ENCODE measurements at places on chromosomes 16 and 17.

- DNase-seq, result no peak
Measured at GRCh38 chr17:17757956-17758845, 76.9 kb downstream of the RAI1 start.

DNA sequence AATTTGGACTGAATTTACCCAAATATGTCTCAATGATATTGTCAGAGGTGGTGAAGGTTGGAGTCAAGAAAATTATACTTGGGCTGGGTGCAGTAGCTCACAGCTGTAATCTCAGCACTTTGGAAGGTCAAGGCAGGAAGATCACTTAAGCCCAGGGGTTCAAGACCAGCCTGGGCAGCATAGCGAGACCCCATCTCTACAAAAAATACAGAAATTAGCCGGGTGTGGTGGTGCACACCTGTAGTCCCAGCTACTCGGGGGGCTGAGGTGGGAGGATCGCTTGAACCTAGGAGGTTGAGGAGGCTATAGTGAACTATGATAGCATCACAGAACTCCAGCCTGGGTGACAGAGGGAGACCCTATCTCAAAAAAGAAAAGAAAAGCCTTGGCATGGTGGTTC is 40.9 kb downstream of the LAT start:
- DNase-seq, result peak; percentile 26

- no peak for DNase-seq
Measured at GRCh38 chr16:81511371-81511770, 66.8 kb downstream of the CMIP start.

DNA sequence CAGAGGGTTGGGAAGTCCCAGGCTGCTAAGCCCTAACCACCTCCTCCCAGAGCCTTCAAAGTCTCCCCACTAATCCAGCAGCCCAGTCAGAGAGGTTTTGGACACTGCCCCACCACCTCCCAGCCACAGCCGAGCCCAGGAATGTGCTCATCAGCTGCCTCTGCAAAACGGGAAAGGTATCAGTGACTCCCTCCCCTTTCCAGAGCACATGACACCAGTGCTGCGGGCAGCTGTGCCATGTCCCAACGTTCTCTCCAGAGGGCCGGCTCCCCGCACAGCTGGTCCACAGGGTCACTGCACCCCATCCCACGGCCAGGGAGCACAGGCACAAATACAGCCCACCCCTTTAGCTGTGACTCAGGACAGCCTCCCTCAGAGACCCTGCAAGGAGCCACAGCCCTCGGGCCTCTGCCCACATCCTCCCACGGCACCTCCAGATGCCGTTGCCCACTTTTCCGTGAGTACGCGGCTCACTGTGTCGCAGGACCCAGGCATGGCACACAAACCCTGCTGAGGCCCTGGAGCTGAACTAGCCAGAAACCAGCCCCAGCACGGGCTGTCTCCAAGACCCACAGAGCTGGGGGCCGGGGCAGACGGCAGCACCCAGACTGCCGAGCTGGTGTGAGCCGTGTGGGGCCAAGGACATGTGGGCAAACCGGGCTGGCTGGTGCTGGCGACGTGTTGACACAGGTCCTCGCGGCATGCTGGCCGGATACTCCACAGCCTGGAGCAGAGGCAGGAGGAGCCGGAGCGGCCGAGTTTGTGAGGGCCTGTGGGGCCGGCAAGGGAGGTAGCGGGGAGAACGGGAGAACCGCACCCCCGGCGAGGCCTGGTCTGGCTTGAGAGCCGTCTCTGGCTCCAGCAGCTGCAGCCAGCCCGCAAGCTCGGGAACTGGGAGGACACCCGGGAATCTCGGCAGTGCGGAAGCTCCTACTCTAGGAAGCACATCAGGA is 6.3 kb upstream of the PPP1R27 start:
- DNase-seq, result peak; percentile 86

DNA sequence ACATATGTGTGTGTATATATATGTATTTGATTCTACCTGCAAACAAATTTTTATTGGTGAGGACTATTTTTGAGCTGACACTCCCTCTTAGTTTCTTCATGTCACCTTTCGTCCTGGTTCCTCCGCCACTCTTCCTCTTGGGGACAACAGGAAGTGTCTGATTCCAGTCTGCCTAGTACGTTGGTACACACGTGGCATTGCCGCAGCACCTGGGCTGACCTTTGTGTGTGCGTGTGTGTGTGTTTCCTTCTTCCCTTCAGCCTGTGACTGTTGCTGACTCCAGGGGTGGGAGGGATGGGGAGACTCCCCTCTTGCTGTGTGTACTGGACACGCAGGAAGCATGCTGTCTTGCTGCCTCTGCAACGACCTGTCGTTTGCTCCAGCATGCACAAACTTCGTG is 29.4 kb upstream of the CACNG5 start:
- DNase-seq, result no peak

GRCh38 chr16:4323071-4323844 is 7.4 kb downstream of the GLIS2 start:
- no peak for DNase-seq

GRCh38 chr17:32943647-32944191 is 15.8 kb downstream of the TMEM98 start:
- no peak for DNase-seq

DNA sequence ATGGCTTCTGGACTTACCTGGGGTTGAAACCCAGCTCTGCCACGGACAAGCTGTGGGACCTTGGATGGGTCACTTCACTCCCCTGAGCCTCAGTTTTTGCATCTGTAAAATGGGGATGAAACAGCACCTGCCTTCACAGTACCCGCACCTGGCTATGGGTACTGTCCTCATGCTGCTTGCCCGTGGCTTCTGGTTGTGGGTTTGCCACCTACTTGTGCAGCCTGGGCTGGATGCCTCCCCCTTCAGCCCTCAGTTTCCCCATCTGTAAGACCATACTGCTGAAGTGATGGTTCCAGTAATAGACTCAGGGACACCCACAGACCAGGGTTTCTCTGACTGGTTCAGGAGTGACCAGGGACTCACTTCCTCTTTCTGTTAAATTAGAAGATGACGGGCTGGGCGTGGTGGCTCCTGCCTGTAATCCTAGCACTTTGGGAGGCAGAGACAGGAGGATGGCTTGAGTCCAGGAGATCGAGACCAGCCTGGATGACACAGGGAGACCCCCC is 9.4 kb downstream of the GLIS2 start:
- no peak for DNase-seq

DNA sequence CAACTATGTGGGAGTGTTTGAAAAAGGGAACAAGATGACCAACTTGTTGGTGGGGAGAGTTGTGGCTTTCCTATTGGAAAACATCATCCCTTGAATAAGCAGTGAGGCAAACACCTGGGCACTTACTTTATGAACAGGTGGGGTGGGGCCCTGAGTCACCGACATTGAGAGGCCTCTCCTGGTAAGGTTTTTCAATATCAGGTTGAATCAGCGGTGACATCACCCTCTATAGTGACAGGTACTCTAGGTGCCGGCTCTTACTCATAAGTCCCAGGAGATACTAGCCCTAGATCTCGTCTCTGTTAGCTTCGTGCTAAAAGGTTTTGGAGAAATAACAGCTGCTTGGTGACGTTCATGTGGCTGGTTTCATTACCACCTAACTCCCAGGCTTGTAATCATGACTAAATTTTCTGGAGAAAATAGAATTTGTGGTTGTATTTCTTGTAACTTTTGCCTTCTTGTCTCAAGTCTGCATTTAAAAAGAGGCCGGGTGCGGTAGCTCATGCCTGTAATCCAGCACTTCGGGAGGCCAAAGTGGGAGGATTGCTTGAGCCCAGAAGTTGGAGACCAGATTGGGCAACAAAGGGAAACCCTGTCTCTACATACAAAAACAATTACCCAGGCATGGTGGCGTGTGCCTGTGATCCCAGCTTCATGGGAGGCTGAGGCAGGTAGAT is 19.3 kb downstream of the CDH1 start:
- DNase-seq, result no peak

DNA sequence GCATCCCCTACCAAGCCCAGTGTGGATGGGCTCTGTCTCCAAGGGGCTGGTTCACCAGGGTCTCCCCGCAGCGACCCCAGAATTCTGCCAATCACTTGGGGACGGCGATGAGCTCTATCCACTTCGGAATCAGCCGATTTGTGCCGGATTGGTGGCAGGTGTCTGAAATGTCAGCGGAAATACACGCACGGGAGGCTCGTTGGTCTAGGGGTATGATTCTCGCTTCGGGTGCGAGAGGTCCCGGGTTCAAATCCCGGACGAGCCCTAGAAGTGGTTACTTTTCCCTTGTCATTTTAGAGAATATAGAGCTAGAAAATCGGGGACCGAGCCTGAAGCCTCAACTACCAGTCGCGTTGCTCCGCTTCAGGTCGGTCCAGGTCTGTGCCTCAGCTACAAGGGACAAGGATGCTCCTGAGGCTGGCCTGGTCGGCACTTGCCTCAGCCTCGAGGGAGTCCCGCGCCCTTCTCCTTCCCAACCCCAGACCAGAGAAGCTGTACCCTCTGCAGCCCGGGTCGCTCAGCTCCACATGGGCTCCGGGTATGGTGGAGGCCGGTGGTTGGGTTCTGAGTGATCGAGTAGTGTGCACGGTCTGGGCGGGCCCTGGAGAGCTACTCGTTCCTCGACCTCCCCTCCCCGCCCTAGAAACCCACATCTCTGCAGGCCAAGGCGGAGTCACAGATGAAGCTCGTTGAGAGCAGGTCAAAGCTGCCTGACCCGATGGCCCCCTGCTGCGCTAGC is 16.0 kb upstream of the OR1F1 start:
- no peak for DNase-seq

- peak; percentile 73 for DNase-seq
Measured at GRCh38 chr17:45372325-45372869, 55.6 kb upstream of the MAP3K14 start.

DNA sequence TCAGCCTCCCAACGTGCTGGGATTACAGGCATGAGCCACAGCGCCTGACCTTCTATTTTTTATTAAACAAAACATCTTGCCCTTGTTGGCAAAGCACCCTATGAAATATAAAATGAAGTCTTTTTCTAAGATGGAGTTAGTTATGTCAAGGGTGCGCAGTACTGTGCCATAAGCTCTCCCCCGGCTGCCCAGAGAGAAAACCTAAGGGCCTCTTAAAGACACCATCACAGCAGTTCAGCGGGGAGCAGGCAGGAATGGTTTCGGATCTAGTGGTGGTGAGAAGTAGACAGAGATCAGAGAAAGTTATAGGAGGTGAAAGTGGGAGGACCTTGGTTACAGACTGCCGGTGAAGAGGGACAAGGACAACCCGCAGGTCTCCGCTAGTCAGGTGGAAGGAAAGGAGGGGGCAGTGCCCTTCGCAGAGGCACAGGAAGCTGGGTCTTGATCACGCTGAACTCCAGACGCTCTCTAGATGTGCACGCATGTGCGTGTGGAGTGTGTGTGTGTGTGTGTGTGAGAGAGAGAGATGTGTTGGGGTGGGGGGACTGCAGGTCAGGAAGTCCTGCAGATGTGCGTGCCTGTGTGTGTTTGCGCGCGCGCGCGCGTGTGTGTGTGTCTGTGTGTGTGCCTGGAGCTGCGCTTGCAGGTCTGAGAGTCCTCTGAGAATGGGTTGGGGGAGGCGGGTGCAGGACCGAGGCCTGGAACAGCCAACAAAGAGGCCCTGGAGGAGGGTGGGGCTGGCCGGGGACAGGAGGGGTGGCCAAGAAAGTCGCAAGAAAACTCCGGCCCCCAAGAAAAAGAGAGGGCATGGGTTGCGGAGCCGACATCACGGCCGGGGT is 748 bp upstream of the CMTM3 start:
- no peak for DNase-seq
